Diencephalon (tissue), 1 donor: ENCODE measurements at places on chromosomes 2 and 18. TPM values are rescaled to one million over a fixed set of nuclear protein-coding genes. Genes with fewer than 3 reads are reported as not detected.

Gene SH2D6
- total RNA-seq: 0.23 TPM

Gene LONRF2
- total RNA-seq: 90.7 TPM

Gene KDM3A
- 38.5 TPM for total RNA-seq

Gene IL36G
- total RNA-seq: not detected

Gene STPG4
- not detected for total RNA-seq

Gene LYPD6
- 20.5 TPM for total RNA-seq
